LoVo (cell line): ENCODE measurements at places on chromosomes 7 and 10.

DNA sequence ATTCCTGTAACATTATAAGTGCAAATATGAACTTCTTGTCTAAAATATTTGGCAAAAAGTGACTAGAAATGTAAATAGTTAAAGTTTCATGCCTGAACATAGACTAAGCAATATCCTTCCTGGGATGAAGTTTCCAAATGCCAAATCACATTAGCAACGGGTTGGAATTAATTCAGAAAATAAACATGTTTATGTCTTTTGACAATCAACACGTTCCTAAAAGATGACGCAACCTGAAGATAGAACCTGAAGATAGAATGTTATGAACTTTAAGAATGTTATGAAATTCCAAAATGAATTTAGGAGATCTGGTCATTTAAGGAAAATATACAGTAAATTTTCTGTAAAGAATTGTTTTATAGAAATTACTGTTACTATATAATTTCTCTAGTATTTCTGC lies 9.2 kb downstream of the LAMB4 start:
- no peak for DNase-seq

GRCh38 chr7:154675560-154675959 lies 327.4 kb downstream of the PAXIP1 start:
- DNase-seq: no peak

DNA sequence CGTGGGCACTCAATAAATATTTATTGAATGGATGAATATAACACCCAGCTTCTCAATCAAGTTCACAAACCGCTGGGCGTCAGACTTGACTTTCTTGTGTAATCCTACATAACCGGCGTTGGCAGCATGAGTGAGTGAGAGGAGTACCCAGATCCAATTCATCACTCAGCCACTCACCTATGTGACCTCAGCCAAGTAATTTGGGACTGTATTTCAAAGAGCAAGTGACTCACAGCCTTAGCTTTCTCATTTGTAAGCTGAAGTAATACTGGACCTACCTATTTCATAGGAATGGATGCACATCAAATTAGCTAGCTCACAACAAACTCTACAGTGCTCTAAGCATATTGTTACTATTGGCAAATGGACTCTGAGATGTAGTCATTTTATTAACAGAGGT lies 53.8 kb upstream of the FAM204A start:
- no peak for DNase-seq

DNA sequence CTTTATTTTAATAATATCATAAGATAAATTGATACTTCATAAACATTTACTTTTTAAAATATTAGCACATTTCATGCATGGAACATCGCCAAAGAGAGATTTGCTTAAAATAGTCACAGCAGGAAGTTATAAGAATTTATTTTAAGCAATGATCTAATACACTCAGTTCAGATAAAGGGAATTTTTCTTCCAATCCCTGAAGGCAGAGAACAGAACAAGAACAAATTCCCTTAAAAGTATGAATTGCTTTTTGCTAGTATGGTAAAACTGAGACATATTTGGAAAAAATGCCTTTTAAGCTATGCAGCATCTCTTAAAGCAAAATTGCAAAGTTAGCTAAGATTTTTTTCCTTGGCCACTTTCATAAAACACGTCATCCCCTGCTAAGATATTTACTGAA lies 91.0 kb downstream of the SEMA3D start:
- no peak for DNase-seq

DNA sequence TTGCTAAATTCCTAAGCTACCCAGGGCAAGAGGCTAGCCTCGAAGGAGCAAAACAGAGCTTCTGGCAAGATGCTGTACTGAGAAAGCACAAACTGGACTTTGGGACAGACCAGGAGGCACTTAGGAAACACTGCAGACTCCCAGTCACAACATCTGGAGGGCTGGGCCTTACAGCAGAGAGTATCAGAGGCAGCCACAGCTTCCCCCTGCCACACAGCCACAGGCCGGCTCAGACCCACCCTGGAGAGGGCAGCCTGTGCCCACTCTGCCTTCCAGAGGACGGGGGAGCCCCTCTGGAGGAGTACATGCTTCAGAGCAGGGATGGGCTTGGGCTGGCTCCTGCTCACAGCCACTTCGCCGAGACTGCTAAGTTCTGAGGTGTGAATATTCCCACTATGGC lies 17.4 kb downstream of the ESYT2 start:
- no peak for DNase-seq

GRCh38 chr10:98908868-98909267 lies 326.8 kb downstream of the HPSE2 start:
- no peak for DNase-seq
